Right renal cortex interstitium (tissue), 3 donors: ENCODE measurements at places on chromosomes 2 and 18.

- no peak for DNase-seq
Measured at GRCh38 chr18:23502516-23503037, 734 bp upstream of the RMC1 start.

DNA sequence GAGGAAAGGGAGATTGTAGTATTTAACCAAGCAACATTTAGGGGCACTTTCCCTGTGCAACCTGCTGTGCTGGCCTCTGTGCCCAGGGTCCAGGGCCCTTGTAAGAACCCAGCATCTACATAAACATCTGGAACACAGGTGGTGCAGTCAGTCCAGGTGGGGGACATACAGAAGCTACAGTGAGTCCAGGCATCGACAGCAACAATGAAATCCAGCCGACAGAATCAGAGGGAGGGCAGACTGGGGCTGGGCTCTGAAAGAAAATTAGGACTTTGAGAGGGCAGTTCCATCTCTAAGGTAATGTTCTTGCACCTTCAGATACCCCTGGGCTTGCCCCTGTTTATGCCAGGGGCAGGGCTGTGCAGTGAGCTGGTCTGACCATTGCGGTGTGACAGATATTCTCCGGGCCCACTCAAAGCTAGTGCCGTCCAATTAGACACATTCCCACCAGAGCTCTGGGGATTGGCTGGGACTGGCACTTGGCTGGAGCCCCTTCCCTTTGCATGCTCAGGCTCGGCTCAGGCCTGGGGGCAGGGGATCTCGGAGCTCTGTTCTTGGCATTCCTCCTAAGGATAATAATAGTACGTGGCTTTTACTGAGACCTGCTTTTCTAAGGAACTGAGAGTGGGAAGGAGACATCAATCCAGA lies 5.4 kb downstream of the LBH start:
- DNase-seq = no peak

- DNase-seq = no peak
Measured at GRCh38 chr2:136381722-136382633, 264.0 kb upstream of the CXCR4 start.

DNA sequence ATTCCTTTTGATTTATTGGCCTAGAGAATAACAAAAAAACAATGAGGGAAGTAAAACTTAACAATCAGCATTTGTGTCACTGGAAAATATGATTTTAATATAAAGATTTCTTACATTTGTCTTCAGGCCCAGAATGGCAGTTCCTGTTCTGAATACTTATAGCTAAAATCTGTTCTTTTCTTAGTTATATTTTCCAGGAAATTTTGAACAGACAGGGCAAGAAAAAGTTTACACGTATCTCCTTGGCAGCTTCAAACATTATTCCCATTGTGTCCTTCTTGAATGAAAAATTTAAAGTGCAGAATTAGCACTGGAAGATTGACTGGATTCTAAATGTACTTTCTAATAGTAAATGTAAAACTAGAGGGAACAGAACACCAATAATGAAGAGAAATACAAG lies 1454.0 kb upstream of the PIK3C3 start:
- no peak for DNase-seq

- no peak for DNase-seq
Measured at GRCh38 chr2:20346565-20347381, 3.9 kb downstream of the PUM2 start.

GRCh38 chr2:113776949-113777348 lies 20.5 kb upstream of the SLC35F5 start:
- no peak for DNase-seq

DNA sequence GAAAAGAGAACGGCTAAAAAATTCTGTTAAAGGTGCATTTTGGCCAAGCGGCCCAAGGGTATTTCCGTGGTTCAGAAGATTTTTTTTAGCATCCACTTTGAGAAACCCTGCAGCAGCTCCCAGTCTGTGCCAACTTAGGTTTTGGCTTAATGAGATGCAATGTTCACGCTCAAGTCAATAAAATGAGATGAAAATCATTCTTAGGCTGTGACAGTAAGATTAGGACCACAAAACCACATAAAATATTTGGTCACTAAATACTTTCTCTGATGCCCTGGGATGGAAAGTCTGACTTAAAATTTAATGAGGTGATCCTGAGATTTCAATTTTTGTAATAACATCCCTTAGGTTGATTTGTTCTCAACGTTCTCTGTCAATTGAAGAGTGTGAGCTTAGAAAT lies 74.2 kb upstream of the FHL2 start:
- no peak for DNase-seq

GRCh38 chr2:151289972-151290866 lies 751 bp upstream of the NMI start:
- no peak for DNase-seq

- no peak for DNase-seq
Measured at GRCh38 chr2:207935991-207936370, 89.3 kb downstream of the PLEKHM3 start.

DNA sequence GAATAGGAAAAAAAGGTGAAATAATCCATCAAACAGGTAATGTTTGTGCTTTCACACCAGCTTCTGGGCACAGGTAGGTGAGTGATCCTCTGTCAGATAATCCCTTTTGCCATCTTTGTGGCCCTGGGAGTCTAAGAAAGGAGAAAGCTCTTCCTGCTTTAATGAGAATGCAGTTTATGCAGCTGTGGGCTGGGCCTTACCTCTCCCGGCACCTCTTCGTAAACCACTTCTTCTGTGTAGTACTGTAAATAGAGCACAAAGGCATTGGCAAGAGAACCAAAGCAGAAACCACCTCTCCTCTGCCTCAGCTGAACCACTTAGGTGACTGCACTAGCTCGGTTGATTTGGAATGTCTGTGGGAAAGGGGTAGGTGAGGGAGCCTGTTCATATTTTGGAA lies 4.9 kb downstream of the NEB start:
- DNase-seq = no peak

DNA sequence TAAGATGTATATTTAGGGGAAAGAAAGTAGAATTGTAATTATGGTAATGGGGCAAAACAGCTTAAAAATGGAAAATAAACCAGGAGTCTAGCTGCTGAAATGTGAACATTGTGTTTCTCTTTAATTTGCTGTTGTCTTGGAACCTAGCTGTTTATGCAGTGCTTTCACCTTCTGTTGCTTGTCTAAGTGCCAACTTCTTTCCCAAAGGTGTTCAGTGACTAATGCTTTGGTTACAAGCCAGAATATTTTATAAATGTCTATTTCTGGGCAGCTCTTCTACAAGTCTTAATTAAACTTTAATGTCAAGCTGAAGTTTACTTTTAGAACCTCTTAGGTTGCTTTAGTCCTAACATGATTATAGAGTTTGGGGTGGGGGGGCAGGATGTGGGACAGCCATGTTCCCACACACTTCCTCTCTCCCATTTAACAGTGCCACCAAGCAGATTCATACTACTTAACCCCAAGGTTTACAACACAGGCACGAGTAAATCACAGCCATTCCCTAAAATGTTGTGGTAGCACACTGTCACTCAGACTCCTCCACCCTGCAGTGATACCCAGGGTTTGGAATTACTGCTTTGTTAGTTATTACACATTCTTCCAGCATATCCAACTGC lies 60.6 kb downstream of the ITGA4 start:
- no peak for DNase-seq

DNA sequence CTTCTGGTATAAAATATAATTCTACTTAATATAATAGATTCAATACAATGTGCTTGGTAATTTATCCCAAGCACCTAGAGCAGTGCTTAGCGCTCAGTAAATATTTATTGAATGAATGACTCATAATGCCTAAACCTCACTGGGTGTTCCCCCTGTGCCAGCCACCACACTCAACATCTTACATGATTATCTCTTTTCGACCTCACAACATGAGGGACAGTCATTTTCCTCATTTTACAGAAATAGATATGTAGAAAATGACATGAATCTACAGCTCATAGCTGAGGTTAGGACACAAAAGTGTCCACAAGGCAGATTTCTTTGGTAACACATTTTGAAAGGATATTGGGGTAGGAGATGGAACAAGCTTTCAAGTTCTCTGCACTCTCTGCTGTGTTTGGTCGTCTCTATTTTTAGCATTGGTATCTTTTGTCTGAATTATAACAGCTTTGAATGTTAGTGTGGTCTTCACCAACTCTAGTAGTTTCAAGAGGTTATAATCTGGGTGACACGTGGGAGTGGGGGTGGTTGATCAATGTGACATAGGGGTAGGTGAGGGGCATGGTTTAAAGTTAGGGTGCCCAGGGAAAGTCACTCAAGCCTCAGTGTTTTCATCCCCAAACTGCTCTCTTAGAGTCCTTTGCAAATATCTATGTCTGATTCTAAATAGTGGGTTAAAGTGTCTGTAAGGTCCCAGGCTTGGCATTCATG lies 9.8 kb downstream of the MYOM1 start:
- DNase-seq = no peak

DNA sequence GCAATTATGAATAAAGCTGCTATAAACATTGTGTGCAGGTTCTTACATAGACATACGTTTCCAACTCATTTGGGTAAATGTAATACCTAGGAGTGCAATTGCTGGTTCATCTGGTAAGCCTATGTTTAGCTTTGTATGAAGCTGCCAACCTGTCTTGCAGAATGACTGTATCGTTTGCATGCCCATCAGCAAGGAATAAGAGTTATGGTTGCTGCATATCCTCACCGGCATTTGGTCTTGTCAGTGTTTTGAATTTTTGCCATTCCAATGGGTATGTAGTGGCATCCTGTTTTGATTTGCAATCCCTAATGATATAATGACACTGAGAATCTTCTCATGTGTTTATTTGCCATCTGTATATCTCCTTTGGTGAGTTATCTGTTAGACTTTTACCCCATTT lies 20.7 kb downstream of the CCDC150 start:
- DNase-seq = no peak
